ENCODE measurements at places on chromosomes 4 and X.

GRCh38 chrX:15915959-15916703 lies 61.5 kb upstream of the AP1S2 start:
- no peak for DNase-seq

DNA sequence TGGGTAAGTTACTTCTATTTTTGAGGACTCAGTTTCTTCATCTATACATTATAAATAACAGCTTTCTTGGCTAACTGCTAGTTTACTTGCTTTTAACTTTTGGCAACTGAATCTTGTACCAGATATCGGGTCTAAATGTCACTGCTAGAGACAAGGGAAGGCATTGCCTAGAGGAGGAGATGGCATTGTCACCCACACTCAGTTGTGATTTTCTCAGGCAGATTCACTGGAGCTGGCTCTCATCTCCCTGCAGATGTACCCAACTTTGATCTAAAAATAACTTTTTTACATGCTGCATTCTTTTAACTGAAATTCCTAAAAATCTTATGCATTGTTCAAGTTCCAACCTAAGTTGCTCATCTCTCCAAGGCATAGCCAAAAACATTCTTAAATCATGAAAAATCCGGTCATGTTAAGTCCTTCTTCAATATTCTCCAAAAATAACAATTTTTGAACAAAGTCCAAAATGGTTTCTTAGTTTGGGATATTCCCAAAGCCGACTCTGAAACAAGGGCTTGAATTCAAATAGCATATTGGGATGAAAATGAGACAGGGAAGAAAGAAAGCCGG lies 469.0 kb upstream of the BOD1L1 start:
- no peak for DNase-seq

DNA sequence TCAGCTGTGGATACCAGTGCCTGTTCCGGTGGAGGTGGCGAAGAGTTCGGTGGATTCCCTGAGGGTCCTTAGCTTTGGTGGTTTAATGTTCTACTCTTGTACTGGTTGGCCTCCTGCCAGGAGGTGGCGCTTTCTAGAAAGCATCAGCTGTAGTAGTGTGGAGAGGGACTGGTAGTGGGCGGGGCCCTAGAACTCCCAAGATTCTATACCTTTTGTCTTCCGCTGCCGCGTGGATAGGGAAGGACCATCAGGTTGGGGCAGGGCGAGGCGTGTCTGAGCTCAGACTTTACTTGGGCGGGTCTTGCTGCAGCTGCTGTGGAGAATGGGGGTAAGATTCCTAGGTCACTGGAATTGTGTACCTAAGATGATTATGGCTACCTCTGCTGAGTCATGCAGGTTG lies 390.3 kb downstream of the FAM47A start:
- no peak for DNase-seq

DNA sequence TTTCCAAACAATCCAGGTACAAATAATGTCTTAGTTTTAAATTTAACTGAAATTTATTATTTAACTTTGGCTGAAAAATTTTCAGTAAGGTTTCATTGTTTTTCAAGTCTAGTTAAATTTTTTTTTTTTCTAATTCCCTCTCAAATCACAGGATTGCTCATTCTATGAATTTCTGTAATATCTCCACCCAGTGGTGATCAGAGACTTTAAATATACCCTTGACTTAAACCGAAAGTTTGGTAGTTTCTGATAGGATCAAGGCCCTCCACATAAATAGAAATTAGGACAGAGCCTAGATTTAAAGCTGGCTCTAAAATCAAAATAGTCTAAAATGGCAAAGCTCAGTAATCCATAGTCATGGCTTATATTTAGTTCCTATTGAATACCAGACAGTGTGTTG lies 175.4 kb downstream of the TBCK start:
- no peak for DNase-seq

DNA sequence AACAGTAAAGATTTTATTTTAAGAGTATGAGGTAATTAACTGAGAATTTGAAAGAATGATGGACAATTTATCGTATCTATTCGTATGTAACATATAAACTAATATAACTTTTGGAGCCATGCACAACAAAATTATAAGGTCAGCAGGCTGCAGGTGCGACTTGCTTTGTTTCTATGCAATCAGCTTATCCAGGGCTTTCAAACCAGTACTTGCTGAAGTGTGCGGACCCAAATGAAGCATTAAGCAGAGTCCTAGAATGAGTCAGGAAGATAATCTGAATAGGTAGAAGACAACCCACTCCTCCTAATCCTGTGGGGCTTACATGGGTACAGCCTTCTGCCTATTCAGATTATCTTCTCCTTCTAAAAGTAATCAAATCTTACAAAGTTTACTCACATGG lies 2.1 kb downstream of the NSD2 start:
- no peak for DNase-seq

DNA sequence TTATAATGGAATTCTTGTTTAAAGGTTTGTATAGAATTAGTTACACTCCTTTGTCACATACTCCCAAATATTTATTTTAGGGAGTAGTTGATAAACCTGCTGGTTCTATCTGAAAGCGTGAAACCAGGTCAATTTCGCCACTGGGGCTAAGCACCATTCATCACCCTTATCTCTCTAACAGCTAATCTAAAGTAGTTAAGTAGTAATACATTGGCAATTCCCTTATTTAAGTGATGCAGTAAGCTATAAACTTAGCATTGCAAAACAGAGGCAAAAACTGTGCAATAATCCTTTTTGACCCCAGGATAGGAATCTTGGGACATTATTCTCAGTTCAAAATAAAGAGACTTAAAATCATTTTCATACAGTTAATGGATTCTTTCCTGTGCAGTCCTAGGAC lies 33.7 kb upstream of the PTPN13 start:
- DNase-seq: no peak

DNA sequence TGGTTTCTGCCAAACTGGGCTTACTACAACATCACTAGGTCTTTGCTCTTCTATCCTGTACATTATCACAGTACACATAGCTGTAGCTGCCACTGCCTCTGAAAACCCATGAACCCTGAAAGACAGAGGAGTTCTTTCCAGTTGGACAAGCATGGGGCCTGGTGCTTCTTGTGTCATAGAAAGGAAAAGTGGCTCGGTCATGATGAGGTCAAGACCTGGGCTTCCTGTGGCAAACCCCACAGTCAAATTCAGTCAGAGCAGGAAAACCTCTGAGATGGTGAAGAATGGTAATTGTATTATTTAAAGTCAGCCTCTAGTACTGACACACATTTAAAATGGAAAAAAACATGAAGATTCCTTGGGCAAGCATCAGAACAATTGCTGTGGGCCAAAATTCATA lies 133.3 kb upstream of the PRPS2 start:
- no peak for DNase-seq

DNA sequence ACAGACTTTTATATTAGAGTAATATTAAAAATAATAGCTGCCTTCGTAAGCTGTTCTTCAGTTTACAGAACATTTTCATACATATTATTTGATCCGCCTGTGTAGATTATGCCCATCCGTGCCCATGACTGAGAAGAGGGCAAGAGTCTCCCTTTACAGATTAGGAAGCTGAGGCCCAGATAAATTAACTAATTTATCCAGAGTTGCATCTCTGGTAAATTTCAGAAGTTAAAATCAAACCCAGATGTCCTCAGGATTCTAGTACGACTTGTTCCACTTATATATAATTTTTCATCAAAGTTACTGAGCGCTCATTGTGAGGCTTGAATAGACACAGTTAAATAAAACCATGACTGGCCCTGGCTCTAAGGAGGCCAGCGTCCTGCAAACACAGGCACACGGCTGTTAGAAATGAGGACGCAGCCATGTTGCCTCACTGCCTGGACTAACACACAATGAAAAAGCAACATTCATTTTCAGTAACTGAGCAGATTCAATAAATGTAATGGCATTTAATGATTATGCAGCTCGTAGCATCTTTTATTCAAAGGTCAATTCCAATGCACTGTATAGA lies 148.0 kb downstream of the TENM3 start:
- no peak for DNase-seq

GRCh38 chr4:59249110-59249509 lies 1951.0 kb upstream of the ADGRL3 start:
- DNase-seq: no peak

DNA sequence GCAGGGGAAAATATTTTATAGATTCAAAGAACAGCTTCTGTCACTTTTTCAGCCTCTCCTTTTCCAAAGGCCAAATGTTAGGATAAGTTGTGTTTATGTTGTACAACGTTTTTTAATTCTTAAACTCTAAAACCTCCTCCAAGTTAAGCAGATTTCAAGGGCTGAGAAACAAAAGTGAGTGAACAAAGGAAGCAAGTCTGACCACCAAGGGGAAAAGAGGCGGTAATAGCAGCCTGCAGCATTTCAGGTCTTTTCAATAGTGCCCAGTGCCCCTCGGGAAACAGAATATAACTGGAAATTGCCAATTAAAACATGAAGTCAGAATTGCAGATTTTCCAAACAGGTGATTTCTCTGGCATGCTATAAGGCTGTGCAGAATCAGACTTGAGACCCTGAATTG lies 510.0 kb upstream of the HTR2C start:
- no peak for DNase-seq

DNA sequence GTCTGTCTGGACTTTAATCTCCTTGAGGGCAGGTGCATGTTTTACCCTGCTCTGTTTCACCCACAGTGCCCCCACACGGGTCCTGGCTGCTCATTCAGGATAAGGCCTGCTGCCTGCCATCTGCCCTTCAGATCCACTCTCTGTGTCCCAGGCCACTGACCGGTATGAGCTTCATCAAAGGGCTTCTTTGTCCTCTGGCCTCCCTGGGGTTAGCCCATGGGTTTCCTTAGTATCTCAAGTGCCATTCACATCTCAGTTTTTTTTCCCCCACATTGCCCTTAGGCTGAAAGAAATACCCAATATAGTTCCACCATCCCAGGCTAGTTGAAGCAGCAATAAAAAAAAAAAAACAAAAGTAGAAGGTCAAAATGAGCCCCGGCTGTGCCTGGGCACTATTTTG lies 9.3 kb downstream of the CD99L2 start:
- DNase-seq: no peak

GRCh38 chr4:7128644-7129043 lies 60.8 kb upstream of the GRPEL1 start:
- DNase-seq: no peak

GRCh38 chrX:1386338-1387127 lies 5.4 kb downstream of the SLC25A6 start:
- DNase-seq: no peak

DNA sequence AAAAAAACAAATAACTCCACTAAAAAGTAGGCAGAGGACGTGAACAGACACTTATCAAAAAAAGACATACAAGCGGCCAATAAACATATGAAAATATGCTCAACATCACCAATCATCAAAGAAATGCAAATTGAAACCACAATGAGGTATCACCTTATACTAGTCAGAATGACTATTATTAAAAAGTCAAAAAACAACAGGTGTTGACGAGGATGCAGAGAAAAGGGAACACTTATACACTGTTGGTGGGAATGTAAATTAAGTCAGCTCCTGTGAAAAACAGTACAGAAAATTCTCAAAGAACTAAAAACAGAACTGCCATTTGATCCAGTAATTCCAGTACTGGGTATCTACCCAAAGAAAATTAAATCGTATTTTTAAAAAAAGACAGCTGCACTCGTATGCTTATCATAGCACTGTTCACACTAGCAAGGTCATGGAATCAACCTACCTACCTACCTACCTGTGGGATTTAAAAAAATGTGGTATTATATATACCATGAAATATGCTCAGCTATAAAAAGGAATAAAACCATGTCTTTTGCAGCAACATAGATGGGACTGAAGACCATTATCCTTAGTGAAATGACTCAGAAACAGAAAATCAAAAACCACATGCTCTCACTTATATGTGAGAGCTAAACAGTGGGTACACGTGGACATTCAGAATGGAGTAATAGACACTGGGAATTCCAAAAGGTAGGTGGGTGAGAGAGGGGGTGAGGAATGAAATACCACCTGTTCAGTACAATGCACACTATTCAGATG lies 24.8 kb upstream of the PTPN13 start:
- no peak for DNase-seq

DNA sequence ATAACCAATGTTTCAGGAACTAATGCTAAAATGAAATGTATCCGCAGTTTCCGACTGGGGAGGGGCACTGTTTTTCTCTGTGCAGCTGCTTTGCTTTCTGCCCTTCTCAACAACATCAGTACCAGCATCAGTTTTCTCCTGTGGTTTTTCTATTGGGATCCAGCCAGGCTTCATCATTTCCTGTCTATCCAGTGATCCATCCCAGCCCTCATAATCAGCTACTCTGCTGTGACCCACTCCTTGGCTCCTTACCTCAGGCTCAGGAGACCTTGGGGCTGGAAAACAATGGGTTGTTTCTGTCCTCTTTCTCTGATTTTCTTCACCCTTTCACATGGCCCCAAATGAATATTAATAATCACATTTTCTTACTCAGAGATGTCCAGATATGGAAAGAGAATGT lies 222.2 kb upstream of the DKK2 start:
- no peak for DNase-seq

DNA sequence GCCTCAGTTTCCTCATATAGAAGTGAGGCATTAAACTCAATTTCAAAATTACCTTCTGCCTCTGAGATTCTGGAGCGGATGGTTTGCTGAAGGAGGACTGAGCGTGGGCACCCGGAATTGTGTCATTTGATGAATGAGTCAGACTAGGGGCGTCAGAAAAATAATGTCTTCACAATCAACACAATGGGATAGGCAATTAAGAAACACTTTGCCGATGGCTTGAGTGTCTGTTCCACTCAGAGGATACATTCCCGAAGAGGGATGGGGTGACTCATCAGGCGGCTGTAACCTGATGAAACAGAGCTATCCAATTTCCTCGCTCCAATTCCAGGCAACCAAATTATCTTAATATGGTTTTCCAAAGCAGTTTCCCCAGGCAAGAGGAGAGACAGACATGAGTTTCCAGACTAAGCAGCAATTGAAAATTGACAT lies 1.2 kb upstream of the CHRNA9 start:
- no peak for DNase-seq

GRCh38 chrX:155027509-155028066 lies 944 bp downstream of the FUNDC2 start:
- DNase-seq: no peak

DNA sequence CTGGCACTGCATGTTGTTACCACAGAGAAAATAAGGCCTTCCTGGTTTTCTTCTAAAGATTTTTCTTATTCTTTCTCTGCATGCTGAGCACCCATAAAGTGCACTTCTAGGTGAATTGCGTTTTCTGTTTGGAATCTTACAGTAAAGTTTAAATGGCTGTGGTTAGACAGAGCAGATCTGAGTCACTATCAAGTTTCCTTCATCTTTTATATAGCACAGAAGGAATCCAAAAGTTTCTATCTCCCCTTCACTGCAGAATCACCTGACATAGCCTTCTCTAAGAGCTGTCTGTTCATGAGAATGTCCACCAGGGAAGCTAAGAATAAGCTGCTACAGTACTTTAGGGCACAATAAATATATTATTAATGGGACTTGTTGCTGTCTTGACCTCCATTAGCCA lies 455.5 kb upstream of the FAM241A start:
- DNase-seq: no peak

- no peak for DNase-seq
These were observed 97.0 kb downstream of the CLDN22 start for GRCh38 chr4:183223053-183223452.

DNA sequence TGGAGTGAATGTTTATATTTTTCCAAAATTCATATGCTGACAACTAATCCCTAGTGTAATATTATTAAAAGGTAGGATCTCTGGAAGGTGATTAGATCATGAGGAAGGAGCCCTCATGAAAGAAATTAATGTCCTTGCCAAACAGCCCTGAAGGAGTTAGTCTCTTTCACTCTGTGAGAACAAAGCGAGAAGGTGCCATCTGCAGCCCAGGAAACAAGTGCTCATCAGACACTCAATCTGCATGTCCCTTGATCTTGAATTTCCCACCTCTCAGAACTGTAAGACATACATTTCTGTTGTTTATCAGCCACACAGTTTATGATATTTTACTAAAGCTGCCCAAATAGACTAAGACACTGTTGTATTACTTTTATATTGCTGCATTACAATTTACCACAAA lies 1283.4 kb downstream of the PCDH7 start:
- DNase-seq: no peak
